Activated CD8-positive, alpha-beta memory T cell treated with anti-CD3 and anti-CD28 coated beads for 48 hours (primary cell): ENCODE measurements at places on chromosomes 6 and 20.

DNA sequence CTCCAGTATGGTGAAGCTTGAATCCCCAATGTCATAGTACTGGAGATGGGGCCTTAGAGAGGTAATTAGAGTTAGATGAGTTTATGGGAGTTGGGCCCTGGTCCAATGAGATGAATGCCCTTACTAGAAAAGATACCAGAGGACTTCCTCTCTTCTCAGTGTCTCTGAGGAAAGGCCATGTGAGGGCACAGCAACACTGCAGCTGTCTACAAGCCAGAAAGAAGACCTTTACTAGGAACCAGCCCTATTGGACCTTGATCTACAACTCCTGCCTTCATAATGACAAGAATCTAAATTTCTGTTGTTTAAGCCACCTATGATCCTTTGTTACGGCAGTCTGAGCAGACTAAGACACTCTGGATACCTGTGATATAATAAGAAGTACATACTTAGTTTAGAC lies 31.4 kb upstream of the AKAP7 start:
- no peak for DNase-seq

GRCh38 chr6:11659757-11660156 lies 118.8 kb downstream of the ADTRP start:
- no peak for DNase-seq

DNA sequence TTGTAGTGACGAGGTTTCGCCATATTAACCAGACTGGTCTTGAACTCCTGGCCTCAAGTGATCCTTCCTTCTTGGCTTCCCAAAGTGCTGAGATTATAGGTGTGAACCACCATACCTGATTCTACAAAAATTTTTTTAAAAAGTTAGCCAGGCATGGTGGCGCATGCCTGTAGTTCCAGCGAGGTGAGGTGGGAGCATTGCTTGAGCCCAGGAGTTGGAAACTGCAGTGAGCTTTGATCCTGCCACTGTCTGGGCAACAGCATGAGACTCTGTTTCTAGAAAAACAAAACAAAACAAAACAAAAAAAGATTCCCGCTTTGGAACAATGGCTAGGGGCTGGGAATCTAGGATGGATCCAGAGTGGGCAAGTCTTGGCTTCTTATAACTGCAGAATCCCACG lies 35.1 kb upstream of the SALL4 start:
- DNase-seq, result no peak

GRCh38 chr20:17875981-17876385 lies 92.6 kb downstream of the SNX5 start:
- no peak for DNase-seq

DNA sequence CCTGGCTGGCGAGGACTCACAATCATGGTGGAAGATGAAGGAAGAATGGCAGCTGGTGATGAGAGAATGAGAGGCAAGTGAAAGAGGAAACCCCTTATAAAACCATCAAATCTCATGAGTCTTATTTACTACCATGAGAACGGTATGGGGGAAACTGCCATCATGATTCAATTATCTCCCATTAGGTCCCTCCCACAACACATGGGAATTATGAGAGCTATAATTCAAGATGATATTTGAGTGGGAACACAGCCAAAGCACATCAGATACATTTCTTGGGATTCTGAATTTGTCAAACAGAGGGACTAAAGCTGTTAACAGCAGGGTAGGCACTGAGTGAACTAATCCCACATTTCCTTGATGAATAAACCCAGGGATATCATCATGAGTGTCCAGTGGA lies 116.2 kb upstream of the PLCB4 start:
- no peak for DNase-seq

- no peak for DNase-seq
Measured at GRCh38 chr6:138343112-138343511, 34.6 kb upstream of the SMIM28 start.

DNA sequence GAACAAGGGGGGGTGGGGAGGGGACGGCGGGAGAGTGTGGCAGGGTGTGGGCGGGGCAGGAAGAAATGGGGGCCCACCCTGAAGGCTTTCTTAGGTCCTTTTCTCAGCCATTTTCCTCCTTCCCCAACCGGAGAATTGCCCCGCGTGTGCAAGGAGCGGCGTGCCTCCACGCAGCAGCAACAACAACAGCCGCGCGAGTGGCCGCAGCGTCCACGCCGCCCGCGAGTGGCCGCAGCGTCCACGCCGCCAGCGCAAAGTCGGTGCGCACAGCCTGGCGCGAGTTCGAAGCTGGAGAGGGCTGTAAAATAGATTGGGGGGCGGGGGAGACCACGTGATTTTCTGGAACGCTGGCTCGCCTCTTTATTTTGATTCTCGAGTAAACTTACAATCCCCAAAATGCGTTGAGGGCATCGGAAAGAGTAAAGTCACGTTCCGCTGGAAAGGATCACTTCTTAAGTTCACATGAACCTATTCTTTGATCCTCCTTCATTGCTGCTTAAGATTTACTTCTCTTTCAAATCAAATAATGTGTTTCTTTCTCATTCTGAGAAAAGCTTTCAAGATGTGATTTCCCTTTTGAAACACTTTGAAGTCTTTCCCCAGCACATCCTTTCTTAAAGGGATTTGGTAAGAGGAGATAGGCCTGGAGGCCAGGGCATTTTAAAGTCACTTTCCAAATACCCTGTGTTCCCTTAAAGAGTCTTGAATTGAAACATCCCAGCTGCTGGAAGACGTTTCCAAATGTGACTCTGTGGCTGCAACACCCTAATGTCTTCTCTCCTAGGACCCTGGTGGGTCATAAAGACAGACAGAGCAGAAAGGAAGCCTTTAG lies 66.7 kb upstream of the ZNF217 start:
- DNase-seq, result peak; percentile 17

DNA sequence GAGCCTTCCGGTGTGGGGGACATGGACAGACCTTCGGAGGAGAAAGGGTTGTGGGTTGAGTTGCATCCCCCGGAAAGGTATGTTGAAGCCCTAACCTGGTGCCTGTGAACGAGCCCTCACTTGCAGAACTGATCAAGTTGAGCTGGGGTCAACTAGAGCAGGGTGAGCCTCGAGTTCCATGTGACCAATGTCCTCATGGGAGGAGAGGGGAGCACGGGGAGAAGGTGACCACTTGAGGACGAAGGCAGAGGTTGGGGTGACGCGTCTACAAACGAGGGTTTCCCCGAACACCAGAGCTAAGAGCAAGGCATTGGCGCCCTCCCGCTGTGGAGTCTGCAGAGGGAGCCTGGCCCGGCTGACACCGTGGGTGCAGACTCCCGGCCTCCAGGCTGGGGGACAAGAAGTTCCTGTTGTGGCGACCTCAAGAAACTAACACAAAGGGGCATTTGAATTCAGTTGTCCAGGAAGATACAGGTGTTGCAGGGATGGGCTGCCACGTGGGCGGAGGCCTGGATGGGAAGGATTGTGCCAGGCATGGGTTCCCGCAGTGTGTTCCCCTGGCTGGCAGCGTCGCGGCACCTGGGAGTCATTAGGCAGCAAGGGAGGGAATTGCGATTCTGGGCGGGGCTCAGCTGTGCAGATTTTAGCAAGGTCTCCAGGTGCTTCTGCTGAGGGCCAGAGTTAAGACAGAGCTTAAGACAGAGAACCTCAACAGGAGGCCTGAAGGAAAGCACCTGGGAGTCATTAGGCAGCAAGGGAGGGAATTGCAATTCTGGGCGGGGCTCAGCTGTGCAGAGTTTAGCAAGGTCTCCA lies 20.4 kb upstream of the UNC93A start:
- no peak for DNase-seq

GRCh38 chr6:6678185-6678671 lies 89.7 kb downstream of the LY86 start:
- no peak for DNase-seq

GRCh38 chr6:97023982-97024381 lies 99.5 kb downstream of the KLHL32 start:
- no peak for DNase-seq

DNA sequence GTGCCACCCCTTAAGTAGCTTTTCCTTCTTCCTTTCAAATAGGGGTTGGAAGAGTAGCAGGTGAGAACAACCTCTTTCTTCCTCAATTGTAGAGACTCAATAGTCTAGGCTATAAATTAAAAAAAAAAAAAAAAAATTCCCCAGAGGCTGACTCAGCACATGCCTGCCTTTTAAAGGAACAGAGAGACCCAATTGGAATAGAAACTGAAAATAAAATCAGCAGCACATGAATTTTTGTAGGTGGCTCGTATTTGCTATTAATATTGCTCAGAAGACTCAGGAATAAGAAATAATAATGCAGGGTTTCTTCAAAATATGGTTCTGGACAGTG lies 19.3 kb downstream of the TOP1 start:
- DNase-seq, result no peak

- no peak for DNase-seq
Measured at GRCh38 chr6:28758818-28759235, 165.0 kb downstream of the TRIM27 start.

GRCh38 chr20:43925801-43926200 lies 11.1 kb downstream of the TOX2 start:
- no peak for DNase-seq

- no peak for DNase-seq
Measured at GRCh38 chr20:62819494-62820174, 2.8 kb downstream of the COL9A3 start.

DNA sequence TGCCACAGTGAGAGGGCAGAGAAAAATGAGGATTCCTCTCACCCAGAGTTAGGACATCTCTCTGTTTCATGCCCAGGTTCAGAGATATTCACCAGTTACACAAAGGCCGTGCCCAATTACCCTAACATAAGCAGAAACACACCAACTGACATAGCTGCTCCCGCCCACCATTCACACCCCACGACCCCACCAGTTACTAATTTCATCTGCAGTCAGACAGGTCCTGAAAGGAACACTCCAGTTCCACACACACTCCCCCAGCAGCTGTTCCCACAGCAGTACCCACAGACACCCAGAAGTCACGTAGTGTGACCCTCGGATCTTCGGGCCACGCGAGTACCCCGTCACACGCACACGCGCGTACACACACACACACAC lies 532 bp downstream of the TMEM74B start:
- no peak for DNase-seq

DNA sequence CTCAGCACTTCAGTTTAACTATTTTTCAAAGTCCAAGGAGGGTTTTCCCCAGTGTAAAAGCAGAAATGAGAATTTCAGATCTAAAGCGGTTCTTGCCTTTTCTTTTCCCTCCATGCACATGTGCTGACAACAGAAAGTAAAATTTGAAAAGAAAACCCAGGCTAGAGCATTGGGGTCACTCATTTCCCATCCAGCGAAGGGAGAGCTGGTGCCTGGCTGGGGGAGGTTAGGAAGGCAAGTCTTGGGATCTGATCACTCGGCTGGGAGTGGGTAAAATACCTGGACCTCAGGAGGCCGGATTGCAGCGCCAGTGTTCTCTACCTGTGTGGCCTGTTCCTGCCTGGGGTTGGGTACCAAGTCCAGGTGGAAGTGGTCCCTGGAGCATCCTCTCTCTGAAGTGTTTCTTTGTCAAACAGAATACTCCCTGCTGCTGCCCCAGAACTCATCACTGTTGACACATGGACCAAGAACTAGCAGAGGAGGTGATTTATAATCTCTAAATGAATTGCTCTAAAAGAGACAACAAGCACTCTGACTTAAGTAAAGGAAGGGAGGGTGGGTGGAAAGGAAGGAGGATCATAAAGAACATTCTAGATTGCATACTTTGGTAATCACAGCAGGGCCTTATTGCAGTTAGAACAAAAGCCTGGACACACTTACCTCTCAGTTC lies 136.0 kb downstream of the MTHFD1L start:
- no peak for DNase-seq

DNA sequence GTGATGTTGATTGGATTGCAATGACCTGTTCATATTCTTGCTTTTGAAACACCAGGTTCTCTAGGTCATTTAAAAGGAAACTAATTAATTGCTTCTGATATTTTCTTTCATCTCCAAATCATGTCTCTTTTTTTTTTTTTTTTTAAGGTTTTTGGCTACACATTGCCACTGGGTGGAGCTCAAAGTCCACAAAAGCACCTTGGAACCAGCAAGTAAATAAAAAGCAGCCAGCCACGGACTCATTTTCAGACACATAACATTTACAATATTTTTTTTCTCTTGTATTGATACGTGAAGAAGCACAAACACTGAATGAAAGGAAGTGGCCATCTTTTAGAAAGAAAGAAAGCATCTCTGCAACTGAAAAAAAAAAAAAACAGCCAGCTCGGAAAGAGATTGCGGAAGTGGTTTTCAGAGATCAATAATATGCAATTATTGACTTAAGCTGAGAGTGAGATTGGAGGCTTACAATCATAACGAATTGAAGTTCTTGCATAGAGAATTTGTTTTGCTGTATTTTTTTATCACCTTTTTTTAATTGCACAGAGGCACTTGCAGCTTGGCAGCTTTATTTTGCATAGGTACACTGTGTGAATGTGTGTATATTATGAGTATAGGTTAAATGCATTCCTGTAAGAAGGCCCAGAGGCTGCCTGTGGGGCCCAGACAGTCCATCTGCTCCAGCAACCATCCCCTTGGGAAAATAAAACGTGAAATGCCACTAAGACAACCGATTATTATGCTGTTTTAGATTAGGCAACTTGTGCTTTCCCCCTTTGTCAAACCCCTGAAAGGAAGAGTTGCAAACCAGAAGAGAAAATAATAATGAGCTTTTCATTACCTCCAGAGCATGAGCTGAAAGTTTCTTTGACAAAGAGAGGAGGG lies 28.2 kb downstream of the CGA start:
- no peak for DNase-seq

GRCh38 chr6:151021896-151022295 lies 156.4 kb downstream of the MTHFD1L start:
- no peak for DNase-seq

GRCh38 chr20:35226884-35227681 lies 593 bp downstream of the MMP24 start:
- no peak for DNase-seq

- no peak for DNase-seq
Measured at GRCh38 chr20:9228774-9229450, 160.0 kb downstream of the PLCB4 start.

- DNase-seq, result no peak
Measured at GRCh38 chr20:8082025-8082424, 50.0 kb upstream of the PLCB1 start.

GRCh38 chr6:32815996-32816395 lies 806 bp downstream of the HLA-DOB start:
- DNase-seq, result no peak

DNA sequence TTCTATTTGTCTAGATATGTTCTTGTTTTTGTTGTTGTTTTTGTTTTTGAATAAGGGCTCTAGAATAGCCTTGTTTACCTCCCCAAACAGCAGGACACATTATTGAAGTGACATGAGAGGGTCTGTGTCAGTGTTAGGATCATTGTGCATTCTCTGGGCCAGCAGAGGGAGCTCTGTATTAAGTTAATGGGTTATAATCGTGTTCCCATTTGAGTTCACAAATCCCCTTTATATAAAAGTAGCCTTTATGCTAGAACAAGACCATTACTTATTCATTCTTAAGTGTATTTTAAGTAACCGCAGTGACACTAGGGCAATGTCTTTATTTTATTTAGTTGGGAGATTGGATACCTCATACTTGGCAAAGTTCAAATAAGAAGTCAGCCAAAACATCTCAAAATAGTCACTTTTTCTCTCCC lies 44.8 kb downstream of the STK4 start:
- no peak for DNase-seq

DNA sequence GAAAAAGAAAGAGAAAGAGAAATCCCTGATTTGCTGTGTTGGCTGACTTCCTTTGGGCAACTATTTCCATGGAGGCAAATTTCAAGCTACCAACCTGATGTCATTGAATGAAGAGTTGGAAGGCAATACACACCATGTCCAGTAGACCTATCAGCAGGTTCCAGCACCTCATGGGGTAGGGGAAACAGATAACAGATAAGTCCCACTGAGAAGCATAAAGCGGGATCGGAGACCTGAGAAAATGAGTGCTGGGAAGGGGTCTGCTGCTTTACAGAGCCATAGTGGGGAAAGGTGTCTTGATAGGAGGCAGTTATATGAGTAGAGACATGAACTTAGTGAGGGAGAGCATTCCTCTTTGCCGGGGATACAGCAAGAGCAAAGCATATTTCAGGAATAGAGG lies 244.9 kb downstream of the PLCB1 start:
- DNase-seq, result no peak
